Activated T-cell treated with anti-CD3 and anti-CD28 coated beads, Interleukin-2, amount 50 U/mL, for 48 hours (primary cell): ENCODE measurements at places on chromosomes 6 and 20.

DNA sequence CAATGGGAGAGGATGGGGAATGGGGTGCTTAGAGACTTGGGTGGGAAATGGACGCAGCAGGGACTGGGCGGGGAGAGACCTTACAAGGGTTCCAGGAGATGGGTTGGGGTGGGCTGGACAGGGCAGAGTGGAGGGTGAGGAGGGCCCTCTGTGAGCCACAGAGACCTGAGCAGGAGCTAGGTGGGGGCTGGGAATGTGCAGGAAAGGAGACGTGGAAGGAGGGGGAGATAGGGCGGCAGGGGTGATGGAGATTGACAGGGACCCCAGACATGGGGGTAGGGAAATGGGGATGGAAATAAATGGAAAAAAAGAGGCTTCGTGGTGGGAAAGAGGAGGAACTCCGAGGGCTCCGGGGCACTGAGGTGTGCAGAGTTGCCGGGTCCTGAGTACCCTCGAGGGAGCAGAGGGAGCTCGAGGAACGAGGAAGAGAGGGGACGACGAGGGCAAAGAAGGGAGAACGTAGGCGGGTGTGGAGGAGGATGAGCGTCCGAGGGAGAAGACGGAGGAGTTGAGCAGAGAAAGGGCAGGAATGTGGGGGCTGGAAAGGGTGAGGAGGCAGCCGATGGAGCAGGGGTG is 2.0 kb upstream of the CTCFL start:
- no peak for DNase-seq

- DNase-seq, result no peak
Measured at GRCh38 chr20:10321138-10321717, 102.6 kb downstream of the SNAP25 start.

DNA sequence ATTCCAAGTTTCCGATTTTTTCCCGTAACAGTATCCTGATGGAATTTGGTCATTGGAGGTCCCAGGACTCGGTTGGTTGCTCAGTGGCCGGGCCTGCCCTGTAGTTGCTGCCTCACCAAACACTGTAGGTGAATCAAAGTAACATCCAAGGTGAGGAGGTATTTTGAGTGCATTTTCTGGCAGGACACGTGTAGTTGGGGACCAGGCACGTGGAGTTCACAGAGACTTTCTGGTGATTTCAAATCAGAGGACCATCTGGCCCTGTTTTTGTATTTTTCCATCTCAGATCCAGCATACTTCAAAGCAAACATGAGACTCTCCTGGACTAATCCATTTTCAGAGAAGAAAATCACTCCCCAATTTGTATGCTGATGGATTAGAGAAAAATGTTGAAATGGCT is 9.9 kb upstream of the DTD1 start:
- no peak for DNase-seq

DNA sequence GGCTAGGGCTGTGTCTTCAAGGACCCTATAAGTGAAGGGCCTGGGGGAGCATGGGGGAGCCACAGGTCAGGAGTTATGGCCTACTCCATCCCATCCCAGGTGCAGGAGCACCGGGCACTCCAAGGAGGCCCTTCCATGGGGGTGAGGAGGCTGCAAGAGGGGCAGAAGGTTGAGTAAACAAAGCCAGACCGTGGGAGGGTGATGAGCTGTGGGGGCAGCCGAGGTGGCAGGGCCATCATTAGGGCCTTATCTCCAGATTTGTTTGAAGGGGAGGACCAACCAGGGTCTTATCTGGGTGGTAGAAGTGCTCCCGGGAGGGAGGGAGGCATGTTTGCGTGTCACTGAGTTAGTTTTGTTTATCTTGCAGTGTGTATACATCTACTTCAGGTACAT is 2.1 kb upstream of the FAM83C start:
- no peak for DNase-seq

- peak; percentile 55 for DNase-seq
Measured at GRCh38 chr20:46520976-46521579, 7.7 kb upstream of the ZNF334 start.

DNA sequence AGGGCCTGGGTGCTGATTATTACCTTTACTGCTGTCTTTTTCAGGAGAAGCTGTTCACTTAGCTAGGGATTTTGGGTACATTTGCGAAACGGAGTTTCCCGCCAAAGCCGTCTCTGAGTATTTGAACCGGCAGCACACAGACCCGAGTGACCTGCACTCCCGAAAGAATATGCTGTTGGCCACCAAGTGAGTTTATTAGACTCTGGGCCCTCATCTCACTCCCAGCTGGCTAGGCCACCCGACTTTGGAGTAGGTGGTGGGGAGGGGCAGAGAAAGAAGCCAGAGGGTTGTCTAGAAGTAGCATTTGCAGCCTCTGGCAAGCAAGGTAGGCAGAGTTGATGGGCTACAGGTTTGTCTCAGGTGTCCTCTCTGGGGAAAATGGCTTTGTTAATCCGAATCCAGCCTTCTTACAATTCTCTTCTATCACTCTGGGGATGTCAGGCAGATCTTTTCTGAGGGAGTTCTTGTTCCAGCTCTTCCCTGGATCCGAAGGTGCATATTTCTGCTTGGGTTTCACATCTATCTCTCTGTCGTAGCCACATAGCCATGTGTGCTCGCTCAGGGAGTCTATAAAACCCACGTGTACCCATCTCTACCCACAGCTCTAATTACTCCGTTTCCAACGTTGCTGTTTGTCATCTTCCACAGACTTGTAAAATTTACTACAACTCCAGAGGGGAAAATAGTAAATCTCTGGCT is 21.6 kb downstream of the TFAP2B start:
- no peak for DNase-seq

DNA sequence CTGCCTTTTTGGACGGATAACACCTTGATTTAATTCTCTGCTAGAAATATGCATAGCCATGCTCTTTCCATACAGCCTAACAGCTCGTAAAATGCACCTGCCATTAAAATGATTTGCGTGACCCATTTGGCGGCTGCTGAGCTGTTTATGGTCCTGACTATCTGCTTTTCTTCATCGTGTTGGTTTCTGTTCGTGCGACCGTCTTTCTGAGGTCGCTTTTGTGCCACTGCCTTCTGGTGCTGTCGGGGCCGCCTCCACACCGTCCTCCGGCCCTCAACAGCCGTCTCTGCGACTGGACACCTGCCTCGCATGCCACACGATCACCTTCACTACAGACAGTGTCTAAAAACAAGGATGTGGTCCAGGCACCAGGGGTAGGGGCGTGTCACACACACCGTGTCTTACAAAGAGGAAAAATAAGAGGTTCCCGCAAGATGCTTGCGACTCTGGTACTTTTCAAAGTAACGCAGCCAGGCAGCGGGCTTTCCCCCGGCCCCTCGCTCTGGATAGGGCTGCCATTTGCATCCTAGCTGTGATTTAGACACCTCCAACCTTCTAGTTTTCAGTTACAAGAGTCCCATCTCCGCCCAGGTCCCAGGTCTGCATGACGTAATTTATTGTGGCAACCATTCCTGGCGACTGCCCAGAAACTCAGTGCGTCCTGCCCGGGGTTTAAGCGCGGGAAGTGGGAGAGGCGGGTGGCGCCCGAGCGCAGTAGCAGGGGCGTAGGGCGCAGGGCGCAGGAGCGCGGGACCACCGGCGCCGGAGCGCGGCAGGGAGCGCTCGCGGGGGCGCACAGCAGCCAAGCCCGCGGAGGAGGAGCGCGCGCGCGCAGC is at the start of gene STMND1:
STMND1 (plus strand) TSS at position 629 of the 836 bp plus-strand sequence. CDS start 208 bp downstream, outside the sequence.
- DNase-seq, result peak; percentile 18

DNA sequence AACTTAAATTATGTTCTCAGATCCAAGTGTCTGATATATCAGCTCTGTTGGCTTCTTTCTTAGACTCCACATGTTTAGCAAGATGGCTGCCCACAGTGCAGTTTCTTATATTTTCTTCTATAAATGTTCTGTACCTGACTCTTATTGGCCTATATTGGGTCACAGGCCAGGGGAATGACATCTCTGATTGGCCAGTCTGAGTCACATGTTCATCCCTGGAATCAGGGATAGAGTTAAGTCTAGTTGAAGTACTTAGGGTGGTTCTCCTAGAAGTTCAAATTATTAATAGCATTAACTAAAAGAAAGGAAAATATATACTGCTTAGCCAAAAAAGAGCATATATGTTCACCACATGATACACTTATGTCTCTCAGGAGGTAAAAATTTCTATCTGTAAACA is 105.3 kb upstream of the SLC22A16 start:
- no peak for DNase-seq

DNA sequence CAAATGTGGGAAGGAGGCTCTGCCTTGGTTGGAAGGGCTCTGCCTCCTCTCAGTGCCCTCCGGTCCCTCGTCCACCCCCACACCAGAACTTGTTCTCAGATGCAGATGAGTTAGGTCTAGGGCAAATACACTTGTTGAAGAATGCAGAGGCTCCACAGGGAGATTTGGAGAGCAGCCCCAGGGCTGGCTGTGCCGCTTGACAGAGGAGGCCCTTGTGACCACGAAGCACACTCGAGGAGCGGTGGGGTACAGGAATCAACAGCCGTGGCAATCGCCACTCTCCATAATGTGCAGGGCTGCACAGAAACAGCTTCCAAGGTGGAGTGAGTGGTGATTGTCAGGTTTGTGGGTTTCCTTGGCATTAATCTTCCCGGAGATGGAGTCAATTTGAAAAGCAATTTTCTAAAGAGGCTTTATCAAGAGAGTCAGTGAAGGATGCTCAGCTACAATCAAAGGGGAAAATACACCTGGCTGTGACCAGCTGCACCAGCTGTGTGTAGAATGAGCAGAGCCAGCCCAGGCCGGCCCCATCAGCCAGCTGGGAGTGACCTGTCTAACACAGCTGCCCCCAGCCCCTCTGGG is 59.5 kb downstream of the BFSP1 start:
- DNase-seq, result no peak

- DNase-seq, result no peak
Measured at GRCh38 chr6:46651006-46651405, 1.6 kb downstream of the CYP39A1 start.

DNA sequence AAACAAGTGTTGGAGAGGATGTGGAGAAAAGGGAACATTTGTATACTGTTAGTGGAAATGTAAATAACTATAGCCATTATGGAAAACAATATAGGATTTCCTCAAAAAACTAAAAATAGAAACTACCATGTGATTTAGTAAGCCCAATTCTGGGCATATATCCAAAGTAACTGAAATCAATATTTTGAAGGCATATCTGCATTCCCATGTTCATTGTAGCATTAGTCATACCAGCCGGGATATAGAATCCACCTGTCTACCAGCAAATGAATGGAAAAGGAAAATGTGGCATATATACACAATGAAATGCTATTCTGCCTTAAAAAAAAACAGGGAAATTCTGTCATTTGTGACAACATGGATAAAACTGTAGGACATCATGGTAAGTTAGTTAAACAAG is 15.3 kb upstream of the C6orf58 start:
- no peak for DNase-seq

DNA sequence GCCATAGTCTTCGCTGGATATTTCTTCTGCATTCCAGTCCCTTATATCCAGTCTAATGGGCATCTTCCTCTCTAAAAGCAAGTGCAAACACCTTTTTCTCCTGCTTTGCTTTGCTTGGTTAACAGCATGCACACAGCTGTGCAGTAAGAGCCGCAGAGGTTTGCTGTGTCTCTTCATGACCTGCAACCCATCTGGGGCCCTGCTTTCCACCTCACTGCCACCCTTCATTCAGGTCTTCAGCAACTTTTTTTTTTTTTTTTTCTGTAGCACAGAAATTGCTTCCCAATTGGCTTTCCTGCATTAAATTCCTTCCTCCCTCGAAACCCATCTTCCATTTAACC is 14.4 kb downstream of the NEDD9 start:
- no peak for DNase-seq

- DNase-seq, result no peak
Measured at GRCh38 chr6:168165373-168165772, 86.4 kb upstream of the FRMD1 start.

GRCh38 chr20:52405417-52405816 is 213.8 kb upstream of the ZFP64 start:
- no peak for DNase-seq

DNA sequence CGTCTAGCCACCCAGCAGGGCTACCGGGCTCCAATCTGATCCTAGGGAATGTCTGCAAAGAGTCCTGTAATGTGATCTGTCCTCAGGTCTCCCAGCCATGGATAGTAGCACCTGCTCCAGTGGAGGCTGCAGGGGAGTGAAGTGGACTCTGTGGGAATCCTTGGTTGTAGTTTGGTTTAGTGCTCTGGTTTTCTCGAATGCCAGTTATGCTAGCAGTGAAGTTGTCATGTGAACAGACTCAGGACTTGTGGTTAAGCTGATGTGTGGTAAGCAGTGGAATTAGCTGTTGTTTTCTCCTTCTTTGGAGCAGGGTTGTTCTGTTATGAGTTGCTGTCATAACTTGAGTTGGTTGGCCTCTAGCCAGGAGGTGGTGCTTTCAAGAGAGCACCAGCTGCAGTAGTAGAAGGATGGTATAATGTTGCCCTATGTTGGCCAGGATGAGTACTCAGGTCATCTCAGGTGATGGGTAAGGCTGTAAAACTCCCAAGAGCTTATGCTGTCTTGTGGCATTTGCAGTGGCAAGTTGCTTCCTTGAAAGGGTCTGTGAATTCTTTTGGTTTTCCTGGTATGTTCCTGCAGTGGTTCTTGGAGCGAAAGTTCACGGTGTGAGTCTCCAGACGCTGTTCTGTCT is 390.2 kb downstream of the UTRN start:
- peak; percentile 36 for DNase-seq

GRCh38 chr6:31464252-31465184 is 33.4 kb upstream of the MICB start:
- DNase-seq, result no peak

GRCh38 chr20:44580581-44581268 is 1.7 kb upstream of the PKIG start:
- no peak for DNase-seq

GRCh38 chr6:28803337-28803709 is 120.5 kb downstream of the TRIM27 start:
- no peak for DNase-seq

DNA sequence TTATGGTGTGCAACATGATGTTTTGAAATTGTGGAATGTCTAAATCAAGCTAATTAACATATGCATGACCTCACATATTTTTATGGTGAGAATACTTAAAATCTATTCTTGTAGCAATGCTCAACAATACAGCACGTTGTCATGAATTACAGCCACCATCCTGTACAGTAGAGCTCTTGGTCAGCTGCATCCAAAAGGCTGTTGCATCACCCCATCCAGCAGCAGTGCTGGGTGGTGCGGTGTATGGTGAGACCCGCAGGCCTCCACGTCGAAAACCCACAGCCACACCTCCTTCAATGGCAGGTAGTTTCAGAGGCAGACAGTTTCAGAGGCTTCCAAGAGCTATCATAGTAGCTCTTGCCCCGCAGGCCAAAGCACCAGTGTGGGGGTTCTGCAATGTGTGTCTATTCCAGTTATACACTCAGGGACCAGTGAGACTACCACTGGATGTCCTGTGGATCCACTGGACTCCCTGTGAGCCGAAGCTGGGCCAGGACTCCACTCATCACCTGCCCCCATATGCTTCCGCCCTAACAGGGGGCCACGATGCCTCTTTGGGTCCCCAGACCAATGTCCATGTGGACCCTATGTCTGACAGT is 23.4 kb downstream of the PACSIN1 start:
- DNase-seq, result no peak

GRCh38 chr20:56835829-56836550 is 206.9 kb downstream of the TFAP2C start:
- no peak for DNase-seq

- DNase-seq, result no peak
Measured at GRCh38 chr20:12936524-12936923, 72.2 kb upstream of the SPTLC3 start.

- DNase-seq, result no peak
Measured at GRCh38 chr6:71589254-71589653, 297.1 kb upstream of the RIMS1 start.
